ENCODE measurements at places on chromosomes 13 and 19.

- no peak for DNase-seq
These were observed 354.8 kb downstream of the SUCLA2 start for GRCh38 chr13:47646298-47646697.

DNA sequence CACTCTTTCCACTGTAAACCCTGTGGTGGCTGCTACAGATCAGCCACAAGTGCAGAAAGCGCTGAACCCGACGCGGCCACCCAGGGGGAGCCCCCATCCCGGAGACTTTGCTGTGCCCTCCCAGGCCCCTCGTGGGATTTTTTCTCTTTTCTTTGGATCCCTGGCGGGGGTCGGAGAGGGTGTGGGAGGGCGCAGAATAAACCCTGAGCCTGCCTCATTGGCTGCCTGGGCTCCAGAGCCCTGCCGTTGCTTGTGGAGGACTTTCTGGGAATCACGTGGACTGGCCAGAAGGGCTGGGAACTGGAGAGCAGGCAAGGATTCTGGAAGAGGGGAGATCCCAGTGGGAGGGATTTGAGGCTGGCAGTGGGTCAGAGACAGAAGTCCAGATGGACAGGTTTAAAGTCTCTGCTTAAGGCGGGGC, 24.9 kb downstream of the GADD45B start:
- no peak for DNase-seq

DNA sequence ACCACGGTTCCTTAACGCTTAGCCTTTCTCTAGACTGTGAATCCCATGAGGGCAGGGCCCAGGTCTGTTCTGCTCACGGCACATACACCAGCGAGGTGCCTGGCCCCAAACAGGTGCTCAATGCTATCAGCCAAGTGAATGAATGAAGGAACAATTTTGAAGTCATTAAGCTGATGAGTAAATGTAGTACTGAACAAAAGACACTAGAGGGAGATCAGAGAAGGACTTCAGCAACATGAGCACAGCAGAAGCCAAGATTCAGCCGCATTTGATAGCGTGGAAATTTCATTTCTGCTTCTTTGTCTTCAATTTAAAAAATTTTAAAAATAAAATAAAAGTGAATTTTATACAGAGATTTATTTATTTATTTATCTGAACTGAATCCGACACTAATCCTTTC, 20.1 kb upstream of the MYO16 start:
- no peak for DNase-seq

GRCh38 chr13:112028481-112028880, 38.5 kb upstream of the SOX1 start:
- DNase-seq = no peak

- DNase-seq = no peak
These were observed 52.5 kb downstream of the SLITRK1 start for GRCh38 chr13:83829810-83830209.

DNA sequence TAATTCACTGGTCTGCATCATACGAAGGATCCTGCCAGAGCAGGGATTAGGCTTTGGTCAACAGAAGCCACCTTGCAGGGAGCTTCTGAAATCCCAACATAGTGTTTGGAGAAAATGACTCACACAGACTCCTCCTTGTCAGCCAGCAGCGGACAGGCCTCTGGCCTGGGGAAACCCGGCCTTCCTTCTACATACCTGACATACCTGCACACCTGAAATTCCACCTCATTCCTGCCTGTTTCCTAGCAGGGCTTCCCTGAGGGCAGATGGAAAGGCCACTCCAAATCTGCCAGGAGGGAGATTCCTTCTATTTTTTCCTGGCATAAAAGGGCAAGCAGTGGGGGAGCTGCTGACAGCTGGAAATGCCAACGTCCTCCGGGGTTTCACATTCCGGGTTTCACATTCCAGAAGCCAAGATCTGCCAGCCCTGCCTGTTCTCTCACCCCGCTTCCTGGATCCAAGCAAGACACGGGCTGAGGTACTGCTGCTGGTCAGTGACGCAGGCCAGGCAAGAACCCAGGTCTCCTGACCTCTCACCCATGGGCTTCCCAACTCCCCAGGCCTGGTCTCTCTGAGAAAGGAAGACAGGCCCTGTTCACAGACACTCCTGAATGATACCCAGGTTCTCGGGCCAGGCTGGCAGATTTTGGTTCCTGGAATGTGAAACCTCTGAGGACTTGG, 18.2 kb upstream of the IGFL1 start:
- DNase-seq = peak; percentile 94

- no peak for DNase-seq
These were observed 556.3 kb upstream of the ARGLU1 start for GRCh38 chr13:107124129-107124718.

- DNase-seq = no peak
These were observed 77.0 kb downstream of the TM9SF2 start for GRCh38 chr13:99577934-99578917.

DNA sequence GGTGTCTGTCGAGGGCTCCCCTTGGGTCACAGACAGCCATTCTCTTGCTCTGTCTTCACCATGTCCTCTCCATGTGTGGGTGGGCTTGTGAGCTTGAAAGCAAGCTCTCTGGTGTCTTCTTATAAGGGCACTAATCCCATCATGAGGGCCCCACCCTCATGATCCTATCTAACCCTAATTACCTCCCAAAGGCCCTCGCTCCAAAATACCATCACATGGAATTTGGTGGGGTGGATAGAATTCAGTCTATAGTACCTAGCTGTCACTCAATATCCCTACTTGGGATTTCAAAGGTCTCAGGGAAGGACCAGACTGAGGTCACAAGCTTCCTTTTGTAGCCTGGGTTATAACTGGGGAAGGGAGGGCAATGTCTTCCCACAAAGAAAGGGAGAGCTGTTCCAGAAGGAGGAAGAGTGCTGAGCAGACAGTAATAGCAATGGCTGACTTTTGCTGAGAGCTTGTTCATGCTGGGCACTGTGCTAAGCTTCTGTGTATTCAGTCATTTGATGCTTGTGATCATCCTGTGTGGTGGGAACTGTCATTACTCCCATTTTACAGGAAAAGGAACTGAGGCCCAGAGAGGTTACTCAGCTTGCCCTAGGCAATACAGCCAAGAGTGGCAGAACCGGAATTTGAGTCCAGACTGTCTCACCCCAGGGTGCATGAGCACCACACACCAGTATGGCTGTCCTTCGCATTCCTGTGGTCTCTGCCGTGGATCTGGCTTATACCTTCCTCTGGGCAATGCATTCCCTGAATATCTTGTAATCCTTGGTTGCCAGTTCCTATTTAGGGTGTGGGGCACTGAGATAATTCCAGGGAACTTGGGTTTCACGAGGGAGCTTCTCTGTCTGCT, 8.2 kb downstream of the FXYD5 start:
- no peak for DNase-seq

- DNase-seq = no peak
These were observed 7.5 kb upstream of the ZNF525 start for GRCh38 chr19:53357821-53358581.

DNA sequence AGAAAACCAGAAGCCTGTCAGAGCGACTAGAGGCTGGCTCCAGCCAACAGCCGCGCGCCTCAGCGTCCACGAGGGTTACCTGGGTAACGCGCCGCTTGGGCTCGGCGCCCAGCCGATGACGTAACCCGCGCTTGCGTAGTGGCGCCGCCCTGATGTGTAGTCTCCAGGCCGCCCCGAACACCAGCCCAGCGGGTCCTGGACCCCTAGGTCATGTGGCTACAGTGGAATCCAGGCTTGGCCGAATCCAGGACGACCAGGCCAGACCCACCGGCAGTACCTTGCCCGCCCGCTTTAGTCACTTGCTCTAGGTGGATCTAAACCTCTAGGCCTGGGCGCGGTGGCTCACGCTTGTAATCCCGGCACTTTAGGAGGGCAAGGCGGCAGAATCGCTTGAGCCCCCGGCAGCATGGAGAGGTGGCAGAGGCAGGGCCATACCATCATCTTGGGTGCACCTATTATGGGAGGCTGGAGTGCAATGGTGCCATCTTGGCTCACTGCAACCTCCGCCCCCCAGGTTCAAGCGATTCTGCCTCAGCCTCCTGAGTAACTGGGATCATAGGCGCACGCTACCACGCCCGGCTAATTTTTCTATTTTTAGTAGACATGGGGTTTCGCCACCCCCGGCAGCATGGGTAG, 7.2 kb upstream of the ZNF606 start:
- peak; percentile 78 for DNase-seq

DNA sequence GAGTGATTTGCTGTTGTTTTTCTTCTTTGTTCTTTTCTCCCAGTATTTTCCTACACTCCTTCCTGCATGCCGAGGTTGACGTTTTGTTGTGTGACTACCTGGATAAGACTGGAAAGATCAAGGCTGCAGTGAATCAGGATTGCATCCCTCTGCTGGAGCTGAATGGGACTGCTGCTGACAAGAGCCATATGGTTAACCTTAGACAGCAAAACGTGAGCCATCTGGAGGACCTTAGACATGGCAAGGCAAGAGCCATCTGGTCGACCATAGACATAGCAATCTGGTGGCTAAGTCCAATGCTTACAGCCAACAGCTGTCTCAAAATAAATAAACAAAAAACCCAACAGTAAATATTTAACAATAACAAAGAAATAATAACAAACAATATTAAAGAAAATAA, 42.6 kb upstream of the ZNF91 start:
- no peak for DNase-seq
